Anterior cingulate cortex (tissue), 58 donors: ENCODE measurements at places on chromosomes 4 and X.

DNA sequence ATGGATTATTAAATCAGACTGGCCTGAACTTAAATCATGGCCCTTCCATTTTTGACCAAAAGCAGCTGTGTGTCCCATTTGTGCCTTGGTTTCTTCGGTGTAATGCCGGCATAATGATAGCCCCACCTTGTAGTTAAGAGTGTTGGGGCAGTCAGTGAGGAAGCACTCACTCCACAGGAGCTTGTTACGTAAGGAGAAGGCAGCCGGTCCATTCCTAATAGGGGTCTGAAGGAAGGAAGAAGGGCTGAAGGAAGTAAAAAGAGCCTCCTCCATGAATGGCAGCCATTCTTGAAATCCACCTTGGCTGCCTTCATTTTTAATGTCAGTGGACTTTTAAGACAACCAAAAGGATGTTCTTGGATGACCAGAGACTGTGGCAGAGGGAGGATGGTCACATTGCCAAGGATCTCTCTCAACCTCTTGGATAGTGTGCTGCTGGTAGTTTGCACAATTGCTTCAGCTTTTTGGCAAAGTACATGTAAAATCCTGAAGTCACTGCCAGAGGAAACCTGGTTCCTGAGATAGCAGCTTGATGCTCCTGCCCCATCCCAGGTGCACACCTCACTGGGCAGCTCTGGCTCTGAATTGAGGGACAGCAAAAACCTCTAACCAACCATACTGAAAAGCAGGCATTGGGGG lies 113.5 kb downstream of the PTTG2 start:
- no peak for DNase-seq

DNA sequence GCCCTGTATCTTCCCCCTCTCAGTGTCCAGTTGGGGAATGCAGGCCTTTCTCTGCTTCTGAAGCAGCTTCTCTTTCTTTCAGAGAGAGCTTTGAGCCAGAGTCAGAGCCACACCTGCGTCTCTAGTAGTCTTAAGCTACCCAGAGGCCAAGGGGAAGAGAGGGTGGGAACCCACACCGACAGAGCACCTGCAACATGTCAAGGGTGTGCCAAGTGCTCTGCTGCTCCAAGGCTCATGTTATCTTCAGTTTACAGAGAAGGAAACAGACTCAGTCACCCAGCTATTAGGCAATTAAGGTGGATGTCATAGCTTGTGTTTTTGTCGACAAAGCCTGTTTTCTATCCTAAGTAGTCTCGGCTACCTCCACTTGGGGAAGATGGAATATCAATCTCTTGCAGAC lies 22.7 kb upstream of the RNF212 start:
- DNase-seq, result no peak

DNA sequence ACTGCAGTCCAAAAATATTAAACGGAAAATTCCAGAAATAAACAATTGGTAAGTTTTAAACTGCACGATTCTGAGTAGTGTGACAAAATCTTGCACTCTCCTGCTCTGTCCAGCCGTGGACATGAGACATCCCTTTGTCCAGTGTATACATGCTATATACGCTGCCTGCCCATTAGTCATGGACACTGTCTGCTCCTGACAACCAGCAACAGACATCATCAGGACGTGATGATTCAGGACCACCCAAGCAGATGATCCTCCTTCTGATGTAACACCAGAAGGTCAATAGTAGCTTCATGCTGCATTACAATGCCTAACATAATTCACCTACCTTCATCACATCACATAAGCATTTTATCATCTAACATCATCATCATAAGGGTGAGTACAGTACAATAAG lies 36.3 kb downstream of the ATRX start:
- no peak for DNase-seq

GRCh38 chr4:101555341-101555880 lies 208.1 kb upstream of the PPP3CA start:
- DNase-seq, result no peak

DNA sequence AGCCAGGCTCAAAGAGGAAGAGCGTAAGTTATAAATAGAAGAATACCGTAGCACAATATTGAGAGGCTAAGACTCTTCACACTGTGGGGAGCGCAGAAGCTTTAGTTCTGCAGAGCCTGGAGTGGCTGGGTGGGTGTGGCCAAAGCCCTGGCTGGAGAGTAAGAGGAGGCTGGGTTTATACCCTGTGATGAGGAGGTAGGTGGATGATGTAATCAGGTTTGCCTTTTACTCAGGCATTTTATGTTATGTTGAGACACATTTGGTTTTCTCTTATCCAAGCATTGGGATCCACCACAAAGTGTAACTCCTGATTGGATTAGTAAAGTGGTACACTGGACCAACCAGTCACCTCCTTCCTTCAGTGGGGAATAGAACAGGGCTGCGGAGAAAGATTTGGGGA lies 13.9 kb downstream of the CDS1 start:
- DNase-seq, result no peak

GRCh38 chrX:20438871-20439526 lies 172.3 kb upstream of the RPS6KA3 start:
- no peak for DNase-seq

DNA sequence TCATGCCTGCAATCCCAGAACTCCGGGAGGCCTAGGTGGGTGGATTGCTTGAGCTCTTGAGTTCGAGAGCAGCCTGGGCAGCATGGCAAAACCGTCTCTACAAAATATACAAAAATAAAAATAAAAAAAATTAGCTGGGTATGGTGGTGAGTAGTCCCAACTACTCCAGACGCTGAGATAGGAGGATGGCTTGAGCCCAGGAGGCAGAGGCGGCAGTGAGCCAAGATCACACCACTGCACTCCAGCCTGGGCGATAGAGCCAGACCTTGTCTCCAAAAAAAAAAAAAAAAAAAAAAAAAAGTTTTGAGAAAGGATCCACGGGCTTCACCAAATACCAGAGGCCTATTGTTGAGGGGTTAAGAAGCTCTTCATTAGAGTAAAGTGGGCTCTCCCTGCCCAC lies 8.0 kb downstream of the SUPT20HL2 start:
- no peak for DNase-seq

DNA sequence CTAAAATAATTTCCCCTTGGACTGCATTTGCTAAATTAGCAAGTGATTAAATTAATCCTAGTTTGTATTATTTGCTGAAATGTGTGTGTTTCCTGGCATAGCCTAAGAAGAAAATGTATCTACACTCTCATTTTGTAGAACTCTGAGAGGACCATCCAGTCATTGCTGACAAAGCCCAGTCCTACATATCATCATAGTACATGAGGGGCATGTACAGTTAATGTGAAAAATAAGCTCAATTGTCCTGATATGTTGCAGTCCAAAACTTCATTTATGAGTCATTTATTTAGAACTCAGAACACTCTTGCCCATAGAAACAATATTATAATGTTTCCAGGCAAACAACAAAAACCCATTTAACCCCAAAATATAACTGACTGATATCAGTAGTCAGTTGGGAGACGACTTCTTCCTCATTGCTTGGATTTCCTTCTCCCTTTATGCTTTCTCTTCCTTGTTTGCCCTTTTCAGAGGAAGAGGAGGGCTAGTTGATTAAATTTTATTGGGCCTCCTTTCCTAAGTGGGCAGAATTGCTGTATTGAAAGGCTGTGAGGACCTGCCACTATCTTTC lies 26.9 kb upstream of the BBS12 start:
- no peak for DNase-seq

GRCh38 chrX:109398833-109399232 lies 83.1 kb downstream of the GUCY2F start:
- DNase-seq, result no peak

DNA sequence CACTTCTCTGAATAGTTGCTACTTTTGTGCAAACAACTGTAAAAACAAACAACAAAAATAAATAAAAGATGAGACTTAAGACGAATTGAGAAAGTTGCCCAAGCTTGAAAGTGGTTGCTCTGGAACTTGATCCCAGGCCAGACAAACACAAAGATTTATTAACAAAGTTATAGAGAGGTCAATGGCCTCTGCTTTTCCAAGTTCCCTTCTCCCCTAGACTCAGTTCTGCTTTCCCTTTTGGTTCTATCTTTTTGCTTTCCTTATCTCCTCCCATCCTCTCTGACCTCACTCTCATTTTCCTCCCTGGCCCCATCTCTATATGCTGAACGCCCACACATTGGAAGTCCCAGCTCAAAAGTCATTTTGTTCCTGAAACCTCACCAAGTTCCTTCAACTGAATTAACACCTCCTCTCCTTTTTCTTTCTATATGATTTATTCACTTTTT lies 82.7 kb downstream of the MXRA5 start:
- no peak for DNase-seq

DNA sequence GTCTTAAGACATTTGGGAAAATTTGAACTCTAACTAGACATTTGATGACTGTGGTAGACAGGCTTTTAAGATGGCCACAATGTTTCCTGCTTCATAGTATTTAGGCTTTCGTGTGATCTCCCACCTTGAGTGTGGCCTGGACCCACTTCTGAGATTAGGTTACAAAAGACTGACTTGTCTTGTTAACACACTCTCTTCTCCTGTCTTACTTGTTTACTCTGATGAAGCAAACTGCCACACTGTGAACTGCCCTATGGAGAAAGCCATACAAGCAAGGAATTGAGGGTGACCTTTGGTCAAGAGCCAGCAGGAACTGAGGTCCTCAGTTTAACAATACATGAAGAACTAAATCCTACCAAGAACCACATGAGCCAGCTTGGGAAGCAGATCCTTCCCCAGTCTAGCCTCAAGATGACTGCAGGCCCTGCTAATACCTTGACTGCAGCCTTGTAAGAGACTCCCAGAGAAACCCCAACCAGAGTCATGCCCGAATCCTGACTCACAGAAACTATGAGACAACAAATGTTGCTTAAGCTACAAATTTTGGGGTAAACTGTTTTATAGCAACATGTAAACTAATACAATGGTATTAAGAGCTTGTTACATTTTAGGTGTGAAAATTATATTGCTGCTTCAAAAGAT lies 20.3 kb downstream of the UBA6 start:
- no peak for DNase-seq
